ENCODE measurements at places on chromosomes 12 and 14. TPM values are rescaled to one million over a fixed set of nuclear protein-coding genes. Genes with fewer than 3 reads are reported as not detected.

DNA sequence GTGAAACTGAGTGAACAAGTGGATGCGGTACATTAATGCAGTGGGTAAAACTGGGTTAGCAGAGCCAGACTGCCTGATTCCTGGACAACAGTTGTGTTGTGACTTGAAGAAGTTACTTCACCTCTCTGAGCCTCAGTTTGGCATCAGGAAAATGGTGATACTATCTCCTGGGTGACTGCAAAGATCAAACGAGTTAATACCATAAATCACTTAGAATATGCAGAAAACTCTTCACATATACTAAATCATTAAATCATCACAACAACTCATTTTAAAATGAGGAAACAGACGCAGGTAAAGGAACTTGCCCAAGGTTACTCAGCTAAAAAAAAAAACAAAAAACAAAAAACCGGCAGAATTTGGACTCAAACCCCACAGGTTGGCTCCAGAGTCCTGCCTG, 811 bp downstream of the MTERF2 start:
- no peak for ATAC-seq

DNA sequence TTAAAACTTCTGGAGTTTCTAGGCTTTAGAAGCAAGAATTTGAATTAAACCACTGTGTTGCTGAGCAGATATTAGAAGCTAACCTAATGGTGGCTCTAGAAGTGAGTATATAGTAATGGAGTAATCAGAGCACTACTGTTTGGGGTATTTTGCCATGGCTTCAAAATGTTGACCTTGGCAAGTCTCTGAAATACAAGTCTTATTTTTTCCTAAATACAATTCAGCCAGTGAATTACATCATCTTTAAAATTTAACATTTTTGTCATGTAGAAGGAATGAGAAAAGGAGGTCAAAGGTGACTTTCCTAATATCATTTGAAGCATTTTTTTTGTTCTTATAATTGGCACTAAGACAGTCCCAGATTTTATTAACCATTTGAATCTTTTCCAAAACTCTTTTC, 25.2 kb downstream of the PMCH start:
- peak; percentile 66 for ATAC-seq

DNA sequence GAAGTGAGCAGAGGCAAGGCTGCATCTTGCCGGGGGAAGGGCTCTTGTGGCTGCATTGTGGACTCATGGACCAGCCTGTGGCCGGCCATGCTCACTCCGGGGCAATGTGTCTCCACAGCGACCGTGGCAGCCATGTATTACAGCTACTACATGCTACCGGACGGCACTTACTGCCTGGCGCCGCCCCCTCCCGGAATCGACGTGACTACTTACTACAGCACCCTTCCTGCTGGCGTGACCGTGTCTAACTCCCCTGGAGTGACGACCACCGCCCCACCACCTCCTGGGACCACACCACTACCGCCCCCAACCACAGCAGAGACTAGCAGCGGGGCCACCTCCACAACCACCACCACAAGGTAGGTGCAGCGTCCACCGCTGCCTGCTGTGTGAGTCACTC, 42.1 kb downstream of the SFSWAP start:
- no peak for ATAC-seq

Gene GSG1
- total RNA-seq, result not detected

Gene CEP83
- total RNA-seq, result 15.4 TPM

Measured in gastroesophageal sphincter (tissue), 4 donors.